ENCODE measurements at places on chromosomes 6 and 20.

- no peak for DNase-seq
- no peaks in the 10 kb centered on the region for H3K27me3 ChIP-seq
- H3K27ac ChIP-seq: no peak overlapping the region
- no peaks in the 10 kb centered on the region for H3K36me3 ChIP-seq
Observed at GRCh38 chr6:87104667-87105066, 9.8 kb upstream of the CGA start.

DNA sequence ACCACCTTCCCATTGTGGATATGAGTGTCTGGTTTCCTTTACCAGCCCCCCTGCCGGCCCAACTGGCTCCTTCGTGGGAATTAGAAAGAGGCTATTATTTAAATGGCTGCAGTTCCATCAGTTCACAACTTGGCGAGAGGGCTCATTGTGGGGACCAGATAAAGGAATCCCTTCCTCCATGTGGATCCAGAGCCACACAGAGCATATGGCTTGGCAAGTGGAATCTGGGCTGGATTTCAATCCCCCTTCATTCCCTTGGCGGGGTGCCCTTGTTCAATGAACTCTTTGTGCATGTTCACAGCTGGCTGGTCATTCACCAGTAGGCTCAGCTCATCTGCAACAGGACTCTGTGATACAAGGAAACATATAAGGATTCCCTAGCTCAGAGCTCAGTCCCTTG lies 140.6 kb downstream of the OPN5 start:
- no peak overlapping the region for H3K4me3 ChIP-seq
- H3K36me3 ChIP-seq: no peaks in the 10 kb centered on the region
- no peak for DNase-seq
- no peaks in the 10 kb centered on the region for H3K4me1 ChIP-seq

- no peaks in the 10 kb centered on the region for H3K4me1 ChIP-seq
- H3K36me3 ChIP-seq: peaks cover 2% of the 10 kb centered on the region
- DNase-seq: no peak
- no peaks in the 10 kb centered on the region for H3K27me3 ChIP-seq
Observed at GRCh38 chr6:16292942-16293341, 54.6 kb downstream of the GMPR start.

DNA sequence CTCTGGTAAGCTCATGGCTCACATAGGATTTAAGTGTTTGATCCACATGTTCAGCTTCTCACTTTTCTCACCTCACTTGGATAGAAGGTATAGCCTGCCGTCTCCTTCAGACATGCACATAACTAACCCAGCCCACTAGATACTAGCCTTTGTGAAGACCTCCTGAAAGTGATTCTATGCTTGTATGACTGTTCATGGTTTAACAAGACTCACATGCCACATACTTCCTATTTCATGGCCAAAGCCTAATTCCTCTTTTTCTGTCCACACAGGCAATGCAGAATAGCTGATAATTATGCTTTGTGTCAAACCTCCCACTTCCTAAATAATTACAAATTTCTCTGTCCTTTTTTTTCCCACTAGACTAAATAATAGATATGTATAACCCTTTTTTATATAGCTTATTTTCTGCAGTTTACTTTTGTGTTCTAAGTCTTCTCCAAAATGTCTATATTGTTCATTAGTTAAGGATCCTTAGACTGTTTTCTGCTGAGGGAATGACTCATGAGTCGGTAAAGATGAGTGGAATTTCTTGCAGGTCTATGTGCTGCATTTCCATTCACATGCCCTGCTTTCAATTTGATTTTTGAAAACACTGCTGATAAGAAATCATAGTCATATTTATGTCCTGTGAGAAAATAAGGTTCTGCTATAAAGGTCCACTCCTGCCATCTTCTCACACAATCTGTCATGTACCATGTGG lies 43.0 kb downstream of the HDDC2 start:
- no peak for DNase-seq
- H3K4me1 ChIP-seq: peaks cover 11% of the 10 kb centered on the region
- H3K4me3 ChIP-seq: no peak overlapping the region
- H3K36me3 ChIP-seq: no peaks in the 10 kb centered on the region
- H3K27me3 ChIP-seq: no peaks in the 10 kb centered on the region

DNA sequence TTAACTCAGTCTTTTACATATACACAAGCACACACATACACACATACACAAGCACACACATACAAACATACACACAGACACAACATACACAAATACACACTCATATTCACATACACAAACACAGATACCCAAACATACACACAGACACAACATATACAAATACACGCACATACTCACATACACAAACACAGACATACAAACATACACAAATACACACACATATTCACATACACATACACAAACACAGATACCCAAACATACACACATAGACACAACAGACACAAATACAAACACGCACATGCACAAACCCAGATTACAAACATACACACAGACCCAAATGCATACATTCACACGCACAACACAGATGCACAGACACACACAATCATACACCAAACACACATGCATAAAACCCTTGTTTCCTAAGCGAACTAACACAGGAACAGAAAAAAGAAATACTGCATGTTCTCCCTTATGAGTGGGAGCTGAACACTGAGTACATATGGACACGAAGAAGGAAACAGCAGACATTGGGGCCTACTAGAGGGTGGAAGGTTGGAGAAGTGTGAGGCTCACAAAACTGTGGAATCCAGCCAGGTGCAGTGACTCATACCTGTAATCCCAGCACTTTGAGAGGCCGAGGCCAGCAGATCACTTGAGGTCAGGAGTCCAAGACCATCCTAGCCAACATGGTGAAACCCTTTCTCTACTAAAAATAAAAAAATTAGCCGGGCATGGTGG lies 34.2 kb downstream of the PIM1 start:
- no peaks in the 10 kb centered on the region for H3K4me1 ChIP-seq
- DNase-seq: no peak
- H3K27me3 ChIP-seq: no peaks in the 10 kb centered on the region
- H3K4me3 ChIP-seq: no peak overlapping the region

- H3K27ac ChIP-seq: no peak overlapping the region
- H3K4me1 ChIP-seq: no peaks in the 10 kb centered on the region
- no peak overlapping the region for H3K4me3 ChIP-seq
Observed at GRCh38 chr20:24309596-24309995, 159.8 kb upstream of the SYNDIG1 start.
